ENCODE measurements at places on chromosomes 6 and 20.

DNA sequence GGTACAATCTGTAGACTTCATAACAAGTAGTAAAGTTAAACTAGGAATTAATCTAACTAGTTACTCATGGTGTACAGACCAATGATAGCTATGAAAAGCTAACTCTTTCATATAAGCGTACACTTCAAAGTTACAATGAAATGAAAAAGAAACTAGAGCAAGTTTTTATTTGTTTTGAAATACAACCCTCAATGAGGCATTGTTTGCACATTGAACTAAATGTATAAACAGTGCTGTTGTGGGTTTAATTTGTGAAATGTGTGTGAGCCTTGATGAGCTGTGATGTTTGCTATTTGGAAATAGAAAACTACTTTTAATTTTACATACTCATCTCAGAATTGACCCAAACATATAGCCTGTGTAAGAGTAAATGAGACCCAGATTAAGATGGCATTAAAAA, 11.1 kb upstream of the EYA4 start:
- DNase-seq, result no peak

- no peak for DNase-seq
Measured at GRCh38 chr20:41245086-41245707, 72.3 kb downstream of the ZHX3 start.

DNA sequence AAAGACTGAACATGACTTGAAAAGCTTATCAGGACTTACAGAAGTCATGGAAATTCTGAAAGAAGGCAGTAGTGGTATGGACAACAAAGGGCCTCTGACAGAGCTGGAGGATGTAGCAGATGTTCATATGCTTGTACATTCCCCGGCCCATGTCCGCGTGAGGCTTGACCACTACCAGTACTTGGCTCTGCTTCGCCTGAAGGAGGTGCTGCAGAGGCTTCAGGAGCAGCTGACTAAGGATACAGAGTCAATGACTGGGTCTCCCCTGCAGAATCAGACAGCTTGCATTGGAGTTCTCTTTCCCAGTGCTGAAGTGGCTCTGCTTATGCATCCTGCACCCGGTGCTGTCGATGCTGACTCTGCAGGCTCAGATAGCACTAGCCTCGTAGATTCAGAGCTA, 29.2 kb downstream of the TAF11 start:
- no peak for DNase-seq

- DNase-seq, result no peak
Measured at GRCh38 chr6:9675122-9675521, 739.8 kb downstream of the TFAP2A start.

- no peak for DNase-seq
Measured at GRCh38 chr6:7797386-7797785, 71.5 kb downstream of the BMP6 start.

GRCh38 chr20:32731882-32732266, 11.4 kb downstream of the COMMD7 start:
- DNase-seq, result no peak

DNA sequence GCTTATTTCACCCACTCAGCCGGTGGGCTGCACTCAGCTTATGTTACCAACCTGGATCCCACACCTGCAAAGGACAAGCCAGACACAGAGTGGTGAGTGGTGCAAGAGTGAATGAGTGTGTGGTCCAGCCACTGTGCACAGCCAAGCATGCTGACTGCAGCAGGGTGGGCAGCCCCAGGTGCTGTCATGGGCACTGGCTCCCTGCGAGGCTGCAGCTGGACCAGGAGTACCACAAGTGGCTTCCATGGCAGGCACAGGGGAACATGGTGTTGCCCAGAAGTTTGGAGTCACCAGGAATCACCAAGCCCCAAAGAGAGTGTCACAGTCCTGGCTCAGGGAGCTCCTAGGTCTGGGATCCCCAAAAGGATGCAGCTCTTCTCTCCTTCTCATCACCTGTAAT, 1093.4 kb downstream of the KHDRBS2 start:
- no peak for DNase-seq

GRCh38 chr20:61964675-61965605, 100.7 kb downstream of the TAF4 start:
- no peak for DNase-seq

- DNase-seq, result no peak
Measured at GRCh38 chr6:36035225-36035624, 7.6 kb downstream of the MAPK14 start.

GRCh38 chr20:34049897-34050695, 56.4 kb downstream of the RALY start:
- DNase-seq, result no peak

GRCh38 chr6:107030151-107030550, 2.2 kb downstream of the MTRES1 start:
- no peak for DNase-seq

- no peak for DNase-seq
Measured at GRCh38 chr6:144744720-144745119, 459.6 kb downstream of the UTRN start.

DNA sequence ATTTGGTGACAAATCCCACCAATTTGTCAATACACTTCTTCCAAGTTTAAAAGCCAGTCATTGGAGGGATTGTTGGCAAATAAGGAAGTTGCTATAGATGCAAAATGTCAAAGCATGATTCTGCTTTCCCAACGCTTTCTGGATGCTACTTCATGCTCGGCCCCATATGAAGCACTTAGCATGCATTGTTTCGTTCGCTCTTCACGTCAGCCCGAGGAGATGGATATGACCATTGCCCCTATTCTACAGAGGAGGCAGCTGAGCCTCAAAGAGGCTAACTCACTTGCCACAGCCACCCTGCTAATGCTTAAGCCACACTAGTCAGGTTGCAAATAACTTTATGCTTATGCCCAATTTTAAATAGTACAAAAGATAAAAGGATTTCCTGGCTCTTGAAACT, 2.8 kb upstream of the NXT1 start:
- DNase-seq, result no peak

- no peak for DNase-seq
Measured at GRCh38 chr6:34059136-34059731, 86.7 kb downstream of the GRM4 start.

DNA sequence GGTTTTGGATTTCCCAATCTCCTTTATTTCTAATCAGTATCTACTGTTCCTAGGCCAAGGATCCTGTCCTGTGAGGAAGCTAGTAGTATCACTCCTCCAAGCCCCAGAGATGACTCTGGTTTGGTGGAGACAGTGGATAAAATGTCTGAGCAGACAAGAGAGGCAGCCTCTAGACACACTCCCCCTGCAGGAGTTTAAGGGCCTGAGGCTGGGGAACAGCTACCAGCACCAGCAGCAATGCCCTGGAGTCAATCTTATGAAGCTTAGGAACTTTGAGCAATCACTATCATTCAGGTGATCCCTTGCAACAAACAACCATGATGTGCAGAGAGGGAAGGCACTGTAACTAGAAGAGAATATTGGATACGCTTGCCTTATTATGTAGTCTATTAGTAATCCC, 384.7 kb upstream of the ID4 start:
- DNase-seq, result no peak

- no peak for DNase-seq
Measured at GRCh38 chr20:63711085-63711645, 3.3 kb downstream of the ZGPAT start.

DNA sequence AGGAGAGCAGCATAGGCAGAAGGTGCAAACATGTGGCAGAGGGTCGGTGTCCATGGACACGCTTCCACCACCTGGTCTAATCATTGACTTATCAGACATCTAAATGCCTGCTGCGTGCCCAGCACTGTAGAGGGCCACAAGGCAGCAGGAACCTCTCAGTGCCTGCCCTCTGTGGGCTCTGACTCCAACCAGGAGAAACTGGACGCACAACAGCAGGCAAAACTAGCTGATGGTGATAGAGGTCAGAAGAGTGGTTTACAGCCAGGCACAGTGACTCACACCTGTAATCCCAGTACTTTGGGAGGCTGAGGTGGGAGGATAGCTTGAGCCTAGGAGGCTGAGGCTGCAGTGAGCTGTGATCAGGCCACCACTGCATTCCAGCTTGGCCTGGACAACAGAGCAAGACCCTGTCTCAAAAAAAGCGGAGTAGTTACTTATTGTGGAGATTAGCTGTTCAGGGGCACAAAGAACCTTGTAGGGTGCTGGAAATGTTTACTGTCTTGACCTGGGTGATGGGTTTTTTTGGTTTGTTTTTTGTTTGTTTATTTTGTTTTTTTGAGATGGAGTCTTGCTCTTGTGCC, 46.5 kb downstream of the PPARD start:
- DNase-seq, result no peak
